ENCODE measurements at places on chromosomes 1 and 21.
A peak's percentile ranks its signal among the peaks of the same experiment; 100 is the strongest.

- no peak for DNase-seq
Measured at GRCh38 chr1:170967042-170967910, 31.9 kb downstream of the MROH9 start.

GRCh38 chr1:202642619-202643291, 67.5 kb downstream of the SYT2 start:
- DNase-seq, result no peak

DNA sequence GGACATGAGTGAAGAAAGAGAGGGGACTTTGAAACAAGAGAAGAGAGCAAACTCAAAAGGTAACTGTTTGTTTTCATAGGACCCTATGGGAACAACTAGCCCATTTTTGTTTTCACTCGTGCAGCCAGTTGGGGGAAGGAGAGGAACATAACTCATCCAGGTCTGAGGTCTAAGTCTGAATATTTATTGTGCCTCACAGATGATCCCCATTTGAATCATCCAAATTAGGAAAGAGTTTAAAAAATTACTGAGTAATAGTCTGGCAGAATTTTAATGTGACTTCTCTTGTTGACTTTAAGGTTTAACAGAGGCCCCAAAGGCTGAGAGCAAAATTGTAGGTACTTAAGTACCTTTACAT, 10.4 kb upstream of the TSPAN2 start:
- no peak for DNase-seq

- DNase-seq, result no peak
Measured at GRCh38 chr1:34113362-34113761, 51.7 kb downstream of the CSMD2 start.

GRCh38 chr1:79271759-79272158, 265.2 kb upstream of the ADGRL4 start:
- DNase-seq, result no peak

- DNase-seq, result no peak
Measured at GRCh38 chr1:180033390-180033789, 78.8 kb downstream of the CEP350 start.

DNA sequence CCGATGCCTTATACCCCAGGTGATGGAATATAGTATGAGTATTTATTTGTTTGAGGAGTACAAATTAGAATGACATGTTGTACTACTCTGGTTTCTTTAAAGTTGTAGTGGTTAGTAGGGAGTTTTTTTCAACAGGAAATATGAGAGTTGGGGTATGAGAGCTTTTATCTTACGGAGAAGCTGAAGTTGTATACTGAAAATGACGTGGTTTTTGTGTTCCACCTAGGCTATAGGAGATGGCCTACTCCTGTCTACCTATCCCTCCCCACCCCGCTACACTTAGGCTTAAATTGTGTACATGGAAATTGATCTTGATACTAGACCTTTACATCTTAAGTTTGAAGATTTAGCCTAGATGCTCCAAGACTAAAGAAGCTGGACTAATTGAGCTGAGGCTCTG, 6.8 kb upstream of the HAX1 start:
- DNase-seq, result no peak

DNA sequence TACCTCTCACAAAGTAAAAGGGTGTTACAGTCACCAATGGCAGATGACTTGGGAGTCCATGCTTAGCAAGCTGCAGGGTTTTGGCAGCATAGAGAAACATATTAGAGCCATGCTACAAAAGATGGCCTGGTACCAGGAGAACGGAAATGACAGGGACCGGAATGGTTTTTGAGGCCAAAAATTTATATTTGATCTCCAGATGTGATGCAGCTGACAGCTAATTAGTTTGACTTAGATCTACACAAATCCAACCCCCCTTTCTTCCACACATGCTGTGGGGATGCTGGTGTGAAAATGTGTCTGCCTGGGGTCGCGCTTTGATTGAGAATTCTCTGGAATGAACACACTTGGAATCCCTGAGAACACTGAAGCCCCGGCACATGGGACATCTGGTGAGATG, 26.5 kb downstream of the SYF2 start:
- no peak for DNase-seq

- DNase-seq, result no peak
Measured at GRCh38 chr1:172254521-172255222, 165.8 kb upstream of the C1orf105 start.

DNA sequence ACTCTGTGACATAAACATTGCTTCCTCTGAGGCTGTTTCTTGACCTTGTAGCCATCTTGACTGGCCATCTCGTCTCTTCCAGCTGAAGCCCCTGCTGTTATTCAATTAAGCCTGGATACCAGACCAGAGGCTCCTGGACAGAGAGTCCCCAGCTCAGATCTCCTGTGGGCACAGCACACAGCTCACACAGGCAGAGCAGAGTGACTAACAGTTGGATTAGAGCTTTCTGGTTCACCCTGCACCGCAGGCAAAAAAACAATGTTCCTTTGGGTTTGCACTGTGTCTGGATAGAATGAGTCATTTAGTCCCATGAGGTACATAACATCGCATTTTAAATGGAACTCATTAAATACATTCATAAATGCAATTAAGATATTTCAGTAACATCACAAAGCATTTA, 33.4 kb upstream of the USH2A start:
- no peak for DNase-seq

- no peak for DNase-seq
Measured at GRCh38 chr1:33735624-33736023, 128.3 kb upstream of the HMGB4 start.

DNA sequence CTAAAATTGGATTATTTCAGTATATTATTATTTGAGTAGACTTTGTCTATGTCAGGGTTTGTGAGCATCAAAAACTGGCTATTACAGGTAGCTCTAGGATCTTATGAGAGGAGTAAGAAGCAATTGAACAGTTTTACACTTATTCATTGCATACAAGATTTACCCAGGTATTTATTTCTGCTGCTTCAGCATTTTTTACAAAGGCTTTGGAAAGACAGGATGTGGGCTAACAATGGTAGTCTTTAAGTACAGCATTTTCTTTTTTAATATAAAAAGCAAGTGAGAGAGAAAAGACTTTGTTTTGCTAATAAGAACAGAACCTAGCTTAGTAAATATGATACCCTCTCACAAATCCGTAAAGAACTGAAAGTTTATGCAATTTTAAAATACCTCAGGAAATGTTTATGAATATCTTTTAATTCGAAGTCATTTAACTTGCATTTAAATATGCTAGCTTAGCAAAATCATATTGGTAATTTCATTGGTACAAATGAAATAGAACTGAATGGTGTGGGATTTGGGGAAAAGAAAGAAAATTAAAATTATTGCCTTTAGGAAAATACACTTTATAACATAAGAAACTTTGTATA, 32.1 kb upstream of the RGS18 start:
- DNase-seq, result no peak

DNA sequence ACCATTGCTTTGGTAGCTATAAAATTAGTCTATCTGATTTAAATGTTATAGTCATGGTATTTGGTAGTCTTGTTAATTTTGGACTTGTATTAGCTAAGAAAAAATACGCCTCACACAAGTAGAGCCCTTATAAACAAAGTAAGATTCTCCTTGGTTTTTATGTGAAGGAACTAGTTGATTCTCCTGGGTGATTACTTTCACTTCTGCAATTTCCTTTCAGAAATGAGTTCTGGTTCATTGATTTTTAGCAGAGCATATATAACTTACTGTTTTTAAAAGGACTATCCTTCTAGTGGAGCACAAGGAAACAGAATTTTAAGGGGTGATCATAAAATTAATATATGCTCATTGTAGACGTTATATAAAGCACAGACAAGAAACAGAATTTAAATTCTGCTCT, 120.1 kb downstream of the BACH1 start:
- DNase-seq, result no peak

- DNase-seq, result no peak
Measured at GRCh38 chr21:44071359-44072104, 35.7 kb upstream of the PWP2 start.

DNA sequence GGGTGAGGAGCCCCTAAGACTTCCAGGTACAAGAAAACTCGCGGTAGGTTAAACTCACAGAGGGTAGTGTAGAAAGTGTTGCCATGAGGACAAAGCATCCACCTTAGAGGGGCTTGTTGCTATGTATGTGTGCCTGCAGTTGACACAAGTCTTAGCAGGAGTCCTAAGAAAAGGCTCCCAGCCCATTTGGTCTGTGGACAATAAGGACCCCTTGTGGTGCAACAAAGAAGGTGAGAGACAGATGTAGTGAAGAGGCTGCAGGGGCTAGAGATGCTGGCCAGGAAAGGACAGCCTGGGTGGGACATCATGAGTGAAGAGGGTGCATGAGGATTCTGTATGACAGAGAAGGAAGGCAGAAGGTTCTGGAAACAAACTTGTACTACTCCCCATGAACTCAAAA, 36.3 kb upstream of the IL10 start:
- peak; percentile 15 for DNase-seq

DNA sequence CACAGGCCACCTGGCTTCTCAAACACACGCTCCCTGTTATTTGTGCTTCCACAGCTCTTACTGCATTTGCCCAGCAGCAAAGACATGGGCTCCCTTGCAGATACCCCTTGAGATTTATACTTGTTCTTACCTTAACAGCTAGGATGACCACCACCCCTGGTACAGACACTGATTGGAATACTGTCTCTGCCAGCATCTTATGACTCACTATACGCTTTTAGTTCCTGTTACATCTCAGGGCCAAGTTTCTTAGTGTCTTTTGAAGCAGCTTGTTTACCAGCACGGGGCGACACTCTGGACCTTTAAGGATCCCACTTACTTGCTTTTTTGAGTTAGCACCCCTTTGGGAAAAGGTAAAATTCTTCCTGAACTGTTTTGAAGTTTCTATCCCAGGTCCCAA, 874.8 kb downstream of the KCNT2 start:
- no peak for DNase-seq

- no peak for DNase-seq
Measured at GRCh38 chr1:200819726-200820125, 53.1 kb upstream of the GPR25 start.

- DNase-seq, result peak; percentile 87
Measured at GRCh38 chr1:151839457-151840403, at the start of gene C2CD4D. TSS of gene C2CD4D (minus strand) at chr1:151839820. CDS start at chr1:151838989, 831 bp downstream.

GRCh38 chr1:244712669-244713068, 59.7 kb downstream of the DESI2 start:
- no peak for DNase-seq

- no peak for DNase-seq
Measured at GRCh38 chr1:180238675-180239074, 8.6 kb downstream of the LHX4 start.

- no peak for DNase-seq
Measured at GRCh38 chr1:185843297-185843869, 109.2 kb downstream of the HMCN1 start.

GRCh38 chr1:76562292-76562691, 305.0 kb upstream of the ST6GALNAC5 start:
- DNase-seq, result no peak

DNA sequence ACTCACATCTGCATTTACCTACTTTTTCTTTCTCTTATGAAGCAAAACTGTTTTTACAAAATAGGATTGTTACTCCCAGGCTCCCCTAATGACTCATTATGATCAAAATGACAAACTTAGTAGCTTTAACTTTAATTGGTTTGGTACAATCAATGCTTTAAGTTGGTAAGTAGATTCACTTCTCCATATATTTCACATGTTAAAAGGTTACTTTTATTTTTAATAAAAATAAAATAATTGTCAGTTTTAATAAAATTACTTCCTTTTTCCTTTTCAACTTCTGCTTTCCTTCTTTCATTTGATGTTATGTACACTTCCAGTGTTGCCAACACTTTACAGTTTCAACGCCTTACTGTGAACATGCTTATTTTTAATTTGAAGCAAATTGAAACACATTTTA, 477.6 kb downstream of the SETD4 start:
- no peak for DNase-seq

GRCh38 chr1:192763243-192763642, 45.6 kb upstream of the RGS2 start:
- no peak for DNase-seq

- DNase-seq, result peak; percentile 52
Measured at GRCh38 chr1:27605796-27606707, 2.1 kb upstream of the AHDC1 start.

DNA sequence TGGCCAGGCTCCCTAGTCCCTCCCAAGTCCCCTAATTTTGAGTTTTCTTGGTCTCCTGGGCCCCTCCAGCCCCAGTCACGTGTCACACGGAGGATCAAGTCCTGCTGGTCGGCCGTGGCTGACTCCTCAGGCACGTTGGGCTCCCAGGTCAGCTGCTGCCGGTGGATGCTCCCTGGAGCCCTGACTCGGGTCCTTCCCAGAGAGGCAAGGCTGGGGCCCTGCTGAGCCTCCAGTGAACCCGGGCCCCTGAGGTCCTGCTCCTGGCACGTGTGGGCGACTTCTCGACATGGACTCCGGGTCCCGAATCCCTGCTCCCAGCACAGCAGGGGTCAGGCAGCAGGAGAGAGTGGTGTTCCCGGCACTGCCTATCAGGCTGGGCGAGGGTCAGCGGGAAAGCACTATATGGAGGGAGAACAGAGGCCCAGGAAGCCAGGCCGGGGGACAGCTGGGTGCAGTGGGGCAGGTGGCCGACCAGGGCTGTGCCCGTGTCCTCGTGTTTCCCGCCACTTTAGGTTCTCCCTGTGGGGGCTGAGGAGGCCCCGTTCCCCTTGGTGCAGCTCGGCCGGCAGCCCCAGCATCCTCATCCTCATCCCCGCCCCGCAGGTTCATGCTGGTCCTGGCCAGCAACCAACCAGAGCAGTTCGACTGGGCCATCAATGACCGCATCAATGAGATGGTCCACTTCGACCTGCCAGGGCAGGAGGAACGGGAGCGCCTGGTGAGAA, 13.2 kb downstream of the TMEM240 start:
- no peak for DNase-seq

DNA sequence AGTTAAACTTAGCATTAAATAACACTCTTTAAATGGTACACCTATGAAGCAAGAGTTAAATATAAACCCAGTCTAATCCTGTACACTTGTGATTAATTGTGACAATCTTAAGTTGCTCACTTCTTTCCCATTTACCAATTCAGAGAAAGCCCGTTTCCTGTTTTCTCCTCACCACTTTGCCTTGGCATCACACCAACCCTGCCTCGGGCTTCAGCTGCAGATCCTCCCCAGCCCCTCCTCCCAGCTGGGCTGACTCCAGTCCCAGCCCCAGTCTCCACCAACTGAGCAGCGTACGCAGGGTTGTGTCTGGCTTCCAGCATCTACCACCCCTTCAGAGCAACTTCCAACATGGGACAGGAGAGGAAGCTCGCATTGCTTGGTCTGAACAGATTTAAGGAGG, 4.1 kb downstream of the PYCR2 start:
- DNase-seq, result peak; percentile 66

DNA sequence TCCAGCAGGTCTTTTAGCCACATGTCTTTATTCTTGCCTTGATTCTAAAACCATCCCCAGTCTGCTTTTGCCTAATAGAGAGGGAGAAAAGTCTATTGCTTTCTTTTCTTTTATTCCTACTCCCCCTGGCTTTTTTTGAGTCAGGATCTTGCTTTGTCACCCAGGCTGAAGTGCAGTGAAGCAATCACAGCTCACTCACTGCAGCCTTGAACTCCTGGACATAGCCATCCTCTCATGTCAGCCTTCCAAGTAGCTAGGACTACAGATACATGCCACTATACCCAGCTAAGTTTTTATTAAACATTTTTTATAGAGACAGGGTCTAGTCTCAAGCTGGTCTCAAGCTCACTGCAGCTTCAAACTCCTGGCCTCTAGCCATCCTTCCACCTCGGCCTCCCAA, 72.5 kb upstream of the PAXBP1 start:
- no peak for DNase-seq

Data from transverse colon (tissue), 4 donors.